Tongue (tissue), 3 donors: ENCODE measurements at places on chromosomes 11 and 22. TPM values are rescaled to one million over a fixed set of nuclear protein-coding genes. Genes with fewer than 3 reads are reported as not detected.

Gene ART1
- 4.2 TPM for total RNA-seq

Gene SPDYC
- total RNA-seq = not detected

Gene GLYAT
- not detected for total RNA-seq

Gene FDX1
- total RNA-seq = 15.1 TPM

Gene DDI1
- total RNA-seq = not detected

Gene TRIM68
- 6.7 TPM for total RNA-seq

Gene CACNA1I
- 0.10 TPM for total RNA-seq

Gene SSTR3
- 0.10 TPM for total RNA-seq

Gene IZUMO1R
- total RNA-seq = not detected

Gene OLFML1
- total RNA-seq = 33.7 TPM

Gene SHANK3
- 10.1 TPM for total RNA-seq

Gene XNDC1N
- 9.4 TPM for total RNA-seq

Gene UCP3
- 1.4 TPM for total RNA-seq

Gene SCARF2
- 20.4 TPM for total RNA-seq

Gene TMEM86A
- total RNA-seq = 1.0 TPM

Gene ARVCF
- 108 TPM for total RNA-seq

Gene IL18
- 5.2 TPM for total RNA-seq

Gene TRIM49
- not detected for total RNA-seq

Gene POTEH
- total RNA-seq = not detected

Gene SLC25A22
- total RNA-seq = 7.5 TPM

Gene AP5B1
- 4.6 TPM for total RNA-seq

Gene LMO2
- 16.1 TPM for total RNA-seq

Gene OR52E8
- not detected for total RNA-seq

Gene LMO1
- total RNA-seq = 0.41 TPM

Gene RELT
- 5.8 TPM for total RNA-seq

Gene TIMM10
- total RNA-seq = 16.8 TPM

Gene LMNTD2
- 0.82 TPM for total RNA-seq

Gene CRELD2
- 22.9 TPM for total RNA-seq

Gene SCT
- total RNA-seq = 21.6 TPM

Gene OR9Q2
- total RNA-seq = not detected

Gene ALX4
- total RNA-seq = 4.1 TPM

Gene PARVG
- 3.2 TPM for total RNA-seq

Gene OR2AG1
- not detected for total RNA-seq

Gene MS4A4E
- not detected for total RNA-seq
